Iris pigment epithelial cell (primary cell): ENCODE measurements at places on chromosomes 4 and X.
A peak's percentile ranks its signal among the peaks of the same experiment; 100 is the strongest.

DNA sequence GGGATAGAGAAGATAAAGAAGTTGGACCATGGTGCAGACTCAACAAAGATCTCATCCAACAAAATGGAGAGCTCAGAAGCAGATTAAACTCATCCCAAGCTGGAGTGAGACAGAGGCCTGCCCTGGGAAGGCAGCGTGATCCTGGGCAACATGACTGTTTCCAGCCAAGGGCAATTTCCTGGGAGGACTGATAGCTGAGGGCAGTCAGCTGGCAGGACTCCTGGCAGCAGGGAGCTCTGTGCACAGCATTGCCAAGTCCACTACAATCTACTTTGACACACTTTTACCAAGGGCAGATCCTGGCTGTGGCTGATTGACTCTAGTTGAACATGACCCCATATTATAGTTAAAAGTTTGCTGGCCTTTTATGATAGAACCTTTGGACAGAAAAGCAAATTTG is 357.3 kb upstream of the RASGEF1B start:
- DNase-seq = no peak

- peak; percentile 72 for DNase-seq
Observed at GRCh38 chrX:13119386-13119785, 75.0 kb upstream of the FAM9C start.

GRCh38 chr4:86264241-86264640 is 95.6 kb downstream of the MAPK10 start:
- DNase-seq = no peak

DNA sequence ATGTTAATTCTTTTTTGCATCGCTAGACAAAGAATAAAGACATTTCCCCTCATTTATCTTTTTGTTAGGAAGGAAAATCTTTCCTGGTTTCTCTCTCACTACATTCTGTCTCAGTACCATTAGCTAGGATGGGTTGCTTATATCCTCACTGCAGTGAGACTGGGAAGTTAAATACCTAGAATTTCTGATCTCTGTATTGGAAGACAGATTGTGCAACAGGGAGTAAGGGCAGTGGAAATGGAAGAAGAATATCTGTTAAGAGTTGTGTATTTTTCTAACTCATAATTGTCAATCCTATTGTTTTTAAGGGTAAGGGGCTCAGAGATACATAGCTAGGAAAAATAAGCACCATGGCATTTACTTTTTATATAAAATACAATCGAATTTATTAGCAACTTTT is 19.6 kb downstream of the PTPN13 start:
- DNase-seq = peak; percentile 32

DNA sequence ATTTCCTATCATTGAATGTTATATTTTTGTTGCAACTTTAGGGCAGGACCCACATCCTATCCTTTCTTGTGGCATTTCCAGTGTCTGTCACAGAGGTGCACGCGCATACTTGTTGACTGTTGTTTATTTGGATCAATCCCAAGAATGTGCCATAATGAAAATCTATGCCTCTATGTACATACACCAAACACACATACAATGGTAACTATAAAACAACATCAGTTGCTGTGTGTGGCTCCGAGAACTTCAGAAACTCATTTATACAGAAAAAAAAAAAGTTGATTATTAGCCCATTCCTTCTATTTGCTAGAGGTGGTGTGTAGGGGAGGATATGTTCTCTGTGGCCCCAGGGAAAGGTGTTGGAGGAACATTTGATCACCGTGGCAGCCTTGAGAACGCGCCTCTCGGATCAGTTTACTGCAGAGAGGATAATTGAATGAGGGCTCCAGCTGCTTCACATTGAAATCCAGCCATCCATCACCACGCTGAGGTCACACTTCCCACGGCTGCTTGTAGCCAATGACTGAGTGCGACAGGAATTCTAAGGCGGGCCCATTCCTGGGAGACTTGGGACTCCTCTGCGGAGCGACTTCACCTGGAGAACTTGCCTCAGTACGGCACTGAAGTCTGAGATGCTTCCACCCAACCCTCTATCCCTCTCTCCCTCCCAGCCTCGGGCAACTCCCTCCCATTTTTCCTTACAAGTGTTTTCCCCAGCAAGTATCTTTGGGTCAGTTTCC is 19.5 kb downstream of the SMPX start:
- DNase-seq = no peak

GRCh38 chr4:87240341-87240740 is 19.9 kb upstream of the KLHL8 start:
- DNase-seq = no peak
